ENCODE measurements at places on chromosomes 1 and 21.

GRCh38 chr1:226772446-226773139 is 33.5 kb upstream of the ITPKB start:
- no peak for DNase-seq

GRCh38 chr1:115648717-115649691 is 7.2 kb downstream of the VANGL1 start:
- no peak for DNase-seq

DNA sequence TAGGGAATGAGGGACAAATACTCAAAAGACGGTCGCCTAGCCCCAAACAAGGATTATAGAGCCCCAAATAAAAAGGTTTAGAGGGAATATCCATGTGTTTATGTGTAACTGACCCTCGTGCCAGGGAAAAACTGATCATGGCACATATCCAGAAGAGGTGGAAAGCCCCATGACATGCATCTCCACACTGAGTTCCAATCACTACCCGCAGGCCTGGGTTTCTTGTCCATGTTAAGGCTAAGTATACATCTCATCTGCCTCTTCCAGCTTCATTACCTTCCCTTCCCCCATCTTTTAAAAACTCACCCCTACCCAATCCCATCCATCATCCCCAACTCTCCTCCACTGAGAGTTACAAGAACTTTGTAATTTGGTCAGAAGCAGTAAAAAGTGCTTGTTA is 15.2 kb downstream of the GADD45A start:
- DNase-seq = no peak

DNA sequence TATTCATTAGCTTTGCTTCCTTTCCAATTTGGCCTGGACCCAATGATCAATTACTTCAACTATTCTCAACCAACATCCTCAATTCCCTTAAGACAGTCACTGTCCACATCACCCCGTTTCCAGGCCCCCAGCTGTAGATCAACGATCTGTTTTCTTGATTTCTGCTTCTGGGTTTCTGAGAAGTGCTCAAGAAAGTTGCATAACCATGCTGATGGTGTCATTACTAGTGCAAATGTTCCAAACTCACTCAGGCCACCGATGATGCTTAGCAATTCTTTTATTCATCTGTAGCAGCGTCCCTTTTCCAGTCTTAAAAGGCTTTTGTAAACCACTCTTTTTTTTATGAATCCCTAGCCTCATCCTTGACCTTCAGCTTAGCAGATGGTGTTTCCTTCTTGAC is 155.8 kb upstream of the PTGFR start:
- DNase-seq = no peak

GRCh38 chr1:246794828-246795671 is 70.8 kb downstream of the SCCPDH start:
- peak; percentile 13 for DNase-seq

DNA sequence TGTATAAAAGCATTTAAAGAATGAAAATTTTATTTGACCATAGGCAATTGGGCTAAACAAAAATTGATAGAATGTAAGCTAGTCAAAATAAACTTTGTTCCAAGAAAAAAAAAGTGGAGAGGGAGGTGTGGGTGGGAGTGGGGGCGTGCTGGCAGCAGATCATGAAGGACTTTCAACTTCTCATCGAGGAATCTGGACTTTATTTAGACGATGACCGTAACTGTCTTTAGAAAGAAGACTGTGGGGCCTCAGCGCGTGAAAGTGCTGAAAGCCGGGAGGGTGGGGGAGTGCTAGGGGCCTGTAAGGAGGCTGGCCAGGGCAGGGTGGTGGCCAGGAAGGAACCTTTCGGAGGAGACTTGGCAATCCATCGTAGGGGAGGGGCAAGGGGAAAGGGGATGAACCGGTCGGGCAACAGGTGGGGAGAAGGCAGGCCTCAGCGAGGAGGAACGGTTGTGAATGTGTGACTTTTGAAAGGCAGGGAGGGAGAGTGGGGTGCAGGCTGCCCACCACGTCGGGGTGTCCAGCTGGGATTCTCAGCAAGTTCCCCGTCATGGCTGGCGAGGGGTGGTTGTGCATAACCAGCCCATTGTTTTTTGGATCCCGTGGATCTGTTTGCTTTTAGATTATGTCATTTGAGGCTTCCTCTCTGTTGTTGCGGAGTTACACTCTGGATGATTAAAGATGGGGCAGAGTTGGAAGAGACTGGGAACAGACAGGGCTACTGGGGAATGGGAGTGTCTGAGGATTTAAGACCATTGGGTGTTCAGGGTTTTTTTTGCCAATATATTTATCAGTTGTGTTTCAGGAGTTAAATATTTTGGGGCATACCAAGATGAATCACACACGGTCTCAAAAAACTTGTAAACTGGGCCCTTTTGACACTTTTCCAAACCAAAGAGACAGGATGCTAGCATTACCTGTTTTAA is 35.5 kb downstream of the HUNK start:
- peak; percentile 89 for DNase-seq

GRCh38 chr1:24727501-24728216 is 17.6 kb upstream of the CLIC4 start:
- peak; percentile 86 for DNase-seq

- peak; percentile 57 for DNase-seq
Observed at GRCh38 chr1:56532350-56532683, 47.0 kb downstream of the PLPP3 start.

DNA sequence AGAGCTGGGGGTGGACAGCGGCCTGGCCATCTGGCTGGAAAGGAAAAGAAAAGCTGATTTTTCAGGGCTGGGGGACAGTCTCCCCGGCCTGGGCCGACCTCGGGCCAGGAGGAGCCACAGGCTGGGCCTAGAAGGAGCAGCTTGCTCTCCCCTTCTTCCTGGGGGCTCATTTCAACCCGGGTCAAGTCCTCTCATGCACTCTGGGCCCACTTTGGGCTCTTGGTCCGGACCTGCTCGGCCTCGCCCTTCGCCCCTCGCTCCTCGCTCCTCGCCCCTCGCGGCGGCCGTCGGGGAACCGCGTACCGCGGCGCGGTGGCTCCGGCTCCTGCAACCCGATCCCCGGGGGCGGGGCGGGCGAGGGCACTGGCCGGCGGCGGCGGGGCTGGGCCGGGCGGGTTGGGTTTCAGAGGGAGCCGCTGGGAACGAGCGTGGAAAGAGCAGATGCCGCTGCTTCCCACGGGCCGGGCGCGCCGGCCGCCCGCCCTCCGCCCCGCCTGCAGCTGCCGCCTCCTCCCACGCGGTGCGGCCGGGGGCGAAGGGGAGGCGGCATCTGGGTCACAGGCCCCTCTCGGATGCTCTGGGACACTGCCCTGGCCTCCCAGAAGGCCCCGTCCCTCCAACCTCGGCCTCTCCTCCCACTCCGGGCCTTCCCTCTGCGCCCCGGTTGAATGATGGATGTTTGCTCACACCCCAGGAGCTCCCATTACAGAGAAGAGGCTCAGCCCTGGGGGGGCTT is 6.6 kb downstream of the HEYL start:
- peak; percentile 16 for DNase-seq

GRCh38 chr1:169005776-169006175 is 100.7 kb upstream of the ATP1B1 start:
- no peak for DNase-seq

DNA sequence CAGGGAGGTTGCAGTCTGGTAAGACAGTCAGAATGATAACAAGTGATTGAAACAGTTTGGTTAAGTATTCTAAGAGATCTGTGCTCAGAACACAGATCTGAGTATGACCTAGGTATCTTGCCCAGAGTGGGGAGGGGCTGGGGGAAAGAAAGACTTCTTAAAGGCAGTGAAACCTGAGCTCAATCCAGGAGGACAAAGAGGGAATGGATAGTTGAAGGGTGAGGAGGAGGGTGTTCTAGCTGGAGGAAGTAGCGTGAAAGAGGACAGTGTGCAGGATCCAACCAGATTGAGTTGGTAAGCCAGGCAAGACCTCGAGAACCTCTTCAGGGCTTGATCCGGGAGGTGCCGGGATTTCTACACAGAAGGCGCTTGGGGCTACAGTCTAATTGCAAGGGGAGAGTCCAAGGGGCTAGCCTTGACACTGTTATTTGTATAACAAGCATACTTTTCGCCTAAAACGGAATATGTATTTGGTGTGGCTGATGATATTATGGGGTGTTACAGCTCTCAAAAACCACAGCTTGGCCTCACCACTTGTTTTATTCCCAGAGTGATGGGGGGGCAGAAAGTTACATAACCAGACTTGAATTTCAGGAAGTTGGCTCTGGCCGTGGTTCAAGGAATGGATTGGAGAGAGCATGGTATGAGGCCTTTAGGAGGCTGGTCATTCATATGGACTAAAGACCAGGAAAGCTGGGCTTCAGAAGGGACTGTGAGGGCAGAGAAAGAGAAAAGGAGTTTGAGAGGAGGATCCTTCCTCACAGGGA is 19.1 kb downstream of the RCSD1 start:
- DNase-seq = no peak

DNA sequence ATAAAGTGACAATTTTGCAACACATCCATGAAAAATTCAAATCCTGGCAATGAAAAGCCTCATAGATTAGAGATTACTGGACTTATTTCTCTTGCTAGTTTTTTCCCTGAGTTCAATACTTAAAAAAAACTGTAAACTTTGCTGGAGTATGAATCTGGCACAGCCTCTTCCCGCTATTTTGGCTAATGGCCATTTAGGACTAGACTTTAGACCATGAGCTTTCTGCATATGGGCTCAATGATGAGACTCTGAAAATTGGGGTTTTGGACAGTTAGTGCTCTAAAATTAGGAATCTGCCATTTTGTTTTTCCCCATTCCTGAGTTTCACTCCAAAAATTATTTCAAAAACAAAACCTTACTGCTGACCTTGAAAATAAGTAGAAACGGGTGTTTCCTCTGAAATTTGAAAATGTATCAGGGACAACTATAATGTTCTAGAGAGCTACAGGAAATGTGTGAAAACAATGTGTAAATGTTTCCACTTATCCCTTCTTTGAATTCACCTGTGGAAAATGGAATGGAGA is 137.5 kb downstream of the HMCN1 start:
- DNase-seq = no peak

GRCh38 chr1:147613506-147613905 is 56.8 kb downstream of the ACP6 start:
- peak; percentile 36 for DNase-seq

GRCh38 chr1:176853503-176853902 is 311.0 kb downstream of the ASTN1 start:
- DNase-seq = no peak

GRCh38 chr1:42767510-42768000 is 506 bp downstream of the C1orf50 start:
- DNase-seq = no peak

DNA sequence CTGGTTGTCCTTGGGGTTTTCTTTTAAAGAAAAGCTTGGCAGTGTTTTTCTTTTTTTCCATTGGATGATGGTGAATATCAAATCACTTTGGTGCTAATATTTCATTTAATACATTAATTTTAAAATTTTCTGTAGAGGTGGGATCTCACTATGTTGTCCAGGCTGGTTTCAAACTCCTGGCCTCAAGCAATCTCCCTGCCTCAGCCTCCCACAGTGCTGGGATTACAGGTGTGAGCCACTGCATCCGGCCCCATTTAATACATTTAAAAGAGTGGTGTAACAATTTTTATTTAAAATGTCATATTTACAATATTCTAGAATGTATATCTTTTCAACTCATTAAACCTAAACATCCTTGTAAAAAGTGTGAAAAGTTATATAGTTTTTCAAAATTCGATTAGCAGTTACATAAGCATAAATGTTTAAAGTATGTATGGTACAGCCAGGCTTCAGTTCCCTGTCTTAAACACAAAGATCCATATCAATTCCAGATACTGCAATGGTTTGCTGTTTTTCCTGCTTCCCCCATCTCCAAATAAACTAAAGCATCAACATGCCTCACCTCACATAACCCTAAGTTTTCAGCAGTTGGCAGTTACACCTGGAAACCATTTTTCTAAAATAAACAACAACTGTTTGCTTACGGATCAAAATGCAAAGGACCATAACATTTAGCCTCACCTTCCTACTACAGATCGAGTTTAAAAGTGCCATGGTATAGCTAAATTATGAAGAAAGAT is 8.9 kb upstream of the LGALS8 start:
- DNase-seq = no peak

- no peak for DNase-seq
Observed at GRCh38 chr1:182762536-182762935, 27.0 kb upstream of the NPL start.

DNA sequence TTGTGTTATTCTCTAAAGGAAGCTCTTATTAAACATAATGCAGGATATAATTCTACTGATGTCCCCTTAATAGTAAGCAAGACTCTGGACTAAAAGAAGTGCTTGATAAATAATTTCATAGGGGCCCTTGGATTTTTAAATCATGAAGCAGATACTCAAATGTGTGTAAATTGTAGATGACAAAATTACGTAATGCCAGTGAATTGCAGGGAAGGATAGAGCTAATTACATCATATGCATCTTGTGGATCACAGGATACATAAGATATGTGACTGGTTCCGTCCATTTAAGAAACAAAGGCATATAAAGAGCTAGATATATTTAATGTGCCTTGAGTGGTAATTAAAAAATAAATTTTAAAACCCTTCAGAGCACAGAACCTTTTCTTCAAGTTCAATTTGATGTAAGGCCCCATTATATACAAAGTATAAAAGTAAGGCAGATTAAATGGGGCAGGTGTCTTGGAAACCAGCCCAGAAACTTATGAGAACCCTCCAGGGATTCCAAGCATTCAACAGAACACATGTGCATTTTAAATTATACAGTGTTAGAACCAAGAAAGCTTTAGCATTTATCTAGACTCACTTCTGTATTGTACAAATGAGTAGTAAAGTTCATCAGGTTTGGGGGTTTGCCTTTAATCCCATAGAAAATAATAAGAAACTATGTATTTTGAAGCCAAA is 190.4 kb downstream of the NCAM2 start:
- peak; percentile 37 for DNase-seq

DNA sequence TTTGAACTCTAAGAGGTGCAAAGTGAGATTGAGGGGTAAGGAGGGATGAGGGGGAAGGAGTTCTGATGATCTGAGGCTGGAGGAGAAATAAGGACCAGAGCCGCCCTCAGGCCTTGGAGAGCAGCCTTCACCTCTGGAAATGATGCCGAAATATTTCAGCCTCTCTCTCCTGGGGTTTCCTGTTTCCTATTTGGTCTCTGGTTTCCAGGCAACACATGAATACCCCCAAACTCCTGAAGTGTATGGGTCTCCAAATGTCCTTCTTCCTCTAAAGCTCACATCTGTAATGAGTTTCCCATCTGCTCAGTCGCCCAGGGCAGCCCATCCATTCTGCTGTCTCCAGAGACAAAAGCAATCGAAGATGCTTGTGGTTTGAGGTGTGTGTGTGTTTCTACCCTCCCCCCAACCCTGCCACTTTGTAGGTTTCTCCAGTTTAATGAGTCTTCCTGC is 52.0 kb upstream of the FAM20B start:
- peak; percentile 82 for DNase-seq

- no peak for DNase-seq
Observed at GRCh38 chr1:67299296-67299695, 8.4 kb upstream of the IL12RB2 start.

DNA sequence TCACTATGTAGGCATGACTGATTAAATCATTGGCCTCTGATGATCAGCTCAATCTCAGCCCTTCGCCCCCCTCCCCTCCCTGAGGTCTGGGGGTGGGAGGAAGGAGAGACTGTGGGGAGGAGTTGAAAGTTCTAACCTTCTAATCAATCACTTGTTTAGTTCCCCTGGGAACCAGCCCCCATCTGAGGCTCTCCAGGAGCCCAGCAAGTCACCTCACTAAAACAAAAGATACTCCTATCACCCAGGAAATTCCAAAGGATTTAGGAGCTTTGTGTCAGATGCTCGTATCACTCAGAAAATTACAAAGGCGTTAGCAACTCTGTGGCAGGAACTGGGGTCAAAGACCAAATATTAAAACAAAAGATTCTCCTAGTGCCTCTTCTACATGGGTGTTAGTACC is 21.6 kb downstream of the SYF2 start:
- no peak for DNase-seq

- DNase-seq = no peak
Observed at GRCh38 chr1:84298684-84299535, 2.6 kb upstream of the SAMD13 start.
